ENCODE measurements at places on chromosomes 11 and 22.

DNA sequence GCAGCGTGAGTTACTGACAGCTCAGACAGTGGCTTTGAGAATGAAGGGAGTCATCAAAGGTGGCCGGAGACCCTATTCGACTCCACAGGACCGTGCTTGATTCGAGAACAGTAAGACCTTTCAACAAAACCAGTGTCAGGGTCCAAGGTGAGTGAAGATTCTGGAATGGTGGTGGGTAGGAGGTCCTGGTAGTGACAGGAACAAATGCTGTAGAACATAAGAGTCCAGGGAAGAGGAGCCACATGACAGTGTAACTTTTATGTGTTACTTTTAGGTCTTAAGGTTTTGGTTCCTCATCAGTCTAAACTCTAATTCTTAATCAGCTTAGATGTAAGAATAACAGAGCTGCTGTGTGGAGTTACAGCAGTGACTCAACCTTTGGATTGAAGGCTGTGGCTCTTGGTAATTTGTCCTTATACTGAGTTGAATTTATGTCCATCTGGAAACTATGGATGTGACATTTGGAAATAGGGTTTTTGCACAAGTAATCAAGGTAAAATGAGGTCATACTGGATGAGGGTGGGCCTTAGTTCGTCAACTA lies 1.8 kb downstream of the TBC1D22A start:
- no peak for DNase-seq

DNA sequence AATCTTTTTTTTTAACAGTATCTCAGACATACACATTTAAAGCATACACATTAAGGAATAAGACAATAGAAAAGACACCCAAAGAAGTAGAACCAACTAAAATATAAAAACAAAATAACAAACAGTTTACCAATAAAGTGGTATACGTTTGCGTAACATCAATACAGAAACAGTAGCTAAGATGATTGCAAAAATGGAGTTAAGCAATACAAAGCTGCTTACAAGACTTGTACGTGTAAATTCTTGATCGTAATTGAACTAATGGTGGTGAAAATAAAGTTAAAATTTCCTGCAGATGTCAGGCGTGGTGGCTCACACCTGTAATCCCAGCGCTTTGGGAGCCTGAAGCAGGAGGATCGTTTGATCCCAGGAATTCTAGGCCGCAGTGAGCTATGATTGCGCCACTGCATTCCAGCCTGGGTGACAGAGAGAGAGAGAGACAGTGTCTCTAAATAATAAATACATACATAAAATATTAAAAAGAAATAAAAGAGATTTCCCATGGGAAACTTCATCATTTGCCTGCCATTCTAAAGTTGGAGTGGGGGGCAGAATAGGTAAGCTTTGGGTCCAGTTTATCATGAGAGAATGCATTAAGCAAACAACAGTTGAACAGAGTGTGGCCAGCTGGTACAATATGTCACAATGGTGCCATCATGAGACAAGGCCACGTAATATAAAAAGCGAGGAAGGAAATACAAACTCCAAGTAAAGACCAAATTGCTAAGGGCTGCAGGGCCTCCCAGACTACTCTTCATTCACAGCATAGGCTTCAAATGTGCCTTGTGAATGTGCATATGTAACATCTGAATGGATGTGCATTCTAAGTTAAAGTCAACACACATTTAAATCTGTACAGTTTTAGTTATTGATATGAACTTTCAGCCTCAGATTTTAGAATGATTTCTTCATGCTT lies 38.9 kb upstream of the EED start:
- DNase-seq, result no peak

GRCh38 chr11:71197096-71197495 lies 55.3 kb downstream of the SHANK2 start:
- DNase-seq, result no peak

DNA sequence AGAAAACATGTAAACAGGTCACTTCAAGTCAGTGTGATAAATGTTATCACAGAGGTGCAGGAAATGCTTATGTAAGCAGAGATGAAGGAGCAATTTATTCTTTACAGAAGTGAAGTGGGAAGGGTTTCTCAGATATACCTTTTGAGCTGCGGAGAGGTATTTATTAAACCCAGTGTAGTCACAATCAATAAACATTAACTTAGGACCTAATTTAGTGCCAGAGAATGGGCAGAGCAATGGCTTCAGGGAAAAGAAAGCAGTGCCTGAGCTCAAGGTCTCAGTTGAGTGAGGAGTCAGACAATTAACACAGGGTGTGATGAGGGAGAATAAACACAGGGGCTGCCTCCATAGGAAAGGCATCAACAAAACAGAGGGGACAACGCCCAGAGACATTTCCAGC lies 1.9 kb downstream of the MS4A5 start:
- no peak for DNase-seq

DNA sequence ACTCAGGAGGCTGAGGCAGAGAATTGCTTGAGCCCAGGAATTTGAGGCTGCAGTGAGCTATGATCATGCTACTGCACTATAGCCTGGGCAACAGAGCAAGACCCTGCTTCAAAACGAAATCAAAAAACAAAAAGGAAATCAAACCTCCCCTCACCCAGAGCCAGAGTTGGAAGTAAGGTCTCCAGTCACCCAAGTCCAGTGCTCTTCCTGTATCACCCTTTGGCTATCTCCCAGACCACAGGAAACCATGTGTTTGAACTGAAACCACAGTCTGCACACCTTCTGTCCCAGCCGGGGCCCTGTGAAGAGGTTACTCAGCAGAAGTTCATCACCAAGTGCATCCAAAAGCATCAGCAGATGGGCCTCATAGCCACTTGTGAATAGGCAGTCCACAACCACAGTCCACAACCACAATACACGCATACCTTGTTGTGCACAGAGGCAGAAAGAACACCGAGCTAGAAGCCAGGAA lies 4.6 kb downstream of the MYH9 start:
- no peak for DNase-seq

DNA sequence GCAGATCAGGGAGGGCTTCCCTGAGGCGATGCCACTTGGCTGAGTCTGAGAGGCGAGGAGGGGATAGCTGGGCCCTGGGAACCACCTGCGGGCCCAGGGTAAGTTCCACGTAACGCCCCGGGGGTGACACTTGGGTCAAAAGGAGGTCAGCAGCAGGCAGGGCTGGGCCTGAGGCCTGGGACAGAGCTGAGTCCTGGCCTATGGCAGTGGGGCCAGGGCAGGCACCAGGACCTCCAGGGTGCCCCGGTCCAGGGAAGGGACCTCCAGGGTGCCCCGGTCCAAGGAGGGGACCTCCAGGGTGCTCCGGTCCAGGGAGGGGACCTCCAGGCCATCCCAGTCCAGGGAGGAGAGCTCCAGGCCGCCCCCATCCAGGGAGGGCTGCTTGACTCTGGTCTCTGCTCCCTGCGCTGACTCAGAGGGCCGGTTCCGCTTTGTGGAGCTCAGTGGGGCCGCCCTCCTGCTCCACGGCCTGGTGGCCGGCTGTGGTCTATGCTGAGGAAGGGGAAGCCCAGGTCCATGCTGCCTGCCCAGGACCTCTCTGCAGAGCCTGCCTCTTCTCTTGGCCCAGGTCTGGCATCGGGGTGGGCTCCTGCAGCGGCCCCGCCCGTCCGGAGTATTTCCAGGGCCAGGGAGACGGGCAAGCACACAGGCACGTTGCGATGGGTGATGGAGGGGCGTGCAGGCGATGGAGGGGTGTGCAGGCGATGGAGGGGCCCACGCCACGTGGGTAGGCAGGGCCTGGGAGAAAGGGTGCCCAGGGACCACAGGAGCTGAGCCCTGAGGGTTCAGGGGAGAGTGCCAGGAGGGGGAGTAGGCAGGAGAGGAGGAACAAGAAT lies 19.5 kb upstream of the WNT7B start:
- DNase-seq, result no peak

GRCh38 chr11:96275801-96276594 lies 67.0 kb downstream of the MAML2 start:
- no peak for DNase-seq

DNA sequence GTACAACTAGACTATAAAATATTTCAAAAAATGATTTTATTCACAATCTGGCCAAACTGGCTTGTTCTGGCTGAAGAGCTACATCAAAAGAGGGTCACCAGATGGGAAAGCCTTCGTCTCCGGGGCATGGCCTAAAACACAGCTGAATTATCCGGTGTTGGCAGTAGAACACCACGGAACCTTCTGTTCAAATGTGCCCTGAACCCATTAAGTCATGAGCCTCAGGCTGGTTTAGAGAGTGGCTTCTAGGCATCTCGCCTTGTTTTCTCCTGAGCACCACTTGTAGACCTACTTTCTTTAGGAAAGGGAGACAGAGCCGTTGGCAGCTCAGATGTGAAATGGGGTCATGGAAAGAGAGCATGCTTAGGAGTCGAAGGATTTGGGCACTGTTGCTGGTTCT lies 890.2 kb downstream of the NTM start:
- DNase-seq, result no peak

- DNase-seq, result no peak
Measured at GRCh38 chr11:79493555-79494171, 52.8 kb upstream of the TENM4 start.

DNA sequence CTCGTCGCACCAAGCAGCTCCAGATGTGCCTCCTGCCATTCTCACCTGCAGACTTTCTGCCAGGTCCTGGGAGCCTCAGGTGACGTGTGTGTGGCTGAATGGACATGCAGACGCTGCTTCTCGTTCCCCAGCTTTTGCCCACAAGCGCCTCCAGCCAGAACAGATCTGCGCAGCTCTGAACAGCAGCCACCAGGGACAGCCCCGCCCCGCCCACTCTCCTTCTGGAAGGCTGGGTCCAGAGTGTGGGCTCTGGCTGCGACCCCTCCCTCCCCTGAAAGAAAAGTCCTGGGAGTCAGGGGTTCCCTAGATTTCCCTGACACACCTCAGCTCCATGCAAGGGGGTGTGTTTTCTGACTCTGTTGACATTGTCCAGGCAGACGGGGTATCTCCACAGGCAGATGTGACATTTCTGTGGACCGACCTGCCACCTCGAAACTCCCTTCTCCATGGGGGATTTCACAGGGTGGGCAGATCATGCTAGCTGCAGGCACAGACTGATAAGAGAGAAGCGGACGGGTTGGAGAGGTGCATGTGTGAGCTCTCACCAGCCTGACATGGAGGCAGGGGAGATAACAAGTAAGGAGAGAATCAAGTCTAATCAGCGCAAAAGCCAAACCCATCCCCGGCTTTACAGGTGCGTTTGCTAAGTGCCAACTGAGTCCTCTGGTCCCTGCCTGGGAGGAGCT lies 19.8 kb downstream of the SLCO2B1 start:
- DNase-seq, result no peak

GRCh38 chr11:107549253-107549953 lies 16.1 kb downstream of the ALKBH8 start:
- DNase-seq, result no peak

DNA sequence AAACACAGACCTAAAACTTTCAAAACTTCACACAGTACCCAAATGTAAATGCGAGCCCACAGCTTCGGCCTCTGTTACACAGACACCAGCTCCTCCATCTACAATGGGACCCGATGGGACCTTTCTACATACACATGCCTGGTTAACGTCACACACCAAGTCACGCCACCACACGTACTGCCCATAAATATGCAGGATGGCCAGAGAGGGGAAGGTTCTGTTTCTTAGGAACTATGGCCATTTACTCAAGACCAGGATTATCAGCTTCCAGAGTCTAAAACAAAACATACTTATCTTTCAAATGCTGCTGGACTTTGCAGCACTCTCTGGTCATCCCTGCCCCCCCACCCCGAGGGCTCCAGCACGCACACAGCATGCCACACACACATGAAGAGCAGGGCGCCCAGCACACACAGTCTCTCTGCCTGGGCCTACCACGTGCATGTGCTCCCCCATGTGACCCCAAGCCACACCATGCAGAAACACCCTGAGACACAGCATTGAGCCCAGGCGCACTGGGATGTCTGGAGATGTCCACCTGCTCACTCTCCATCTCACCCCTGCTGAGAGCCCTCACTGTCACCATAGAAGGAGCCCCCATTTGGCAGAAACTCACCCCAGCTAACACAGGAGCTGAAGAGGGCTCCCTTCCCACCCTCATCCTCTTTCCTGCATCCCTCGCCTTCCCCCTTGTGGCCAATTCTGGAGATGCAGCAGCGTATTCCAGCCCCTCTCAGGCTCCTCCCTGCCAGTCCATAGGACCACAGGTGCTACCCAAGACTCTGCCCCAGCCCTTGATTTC lies 61.8 kb downstream of the SLC22A12 start:
- DNase-seq, result no peak

DNA sequence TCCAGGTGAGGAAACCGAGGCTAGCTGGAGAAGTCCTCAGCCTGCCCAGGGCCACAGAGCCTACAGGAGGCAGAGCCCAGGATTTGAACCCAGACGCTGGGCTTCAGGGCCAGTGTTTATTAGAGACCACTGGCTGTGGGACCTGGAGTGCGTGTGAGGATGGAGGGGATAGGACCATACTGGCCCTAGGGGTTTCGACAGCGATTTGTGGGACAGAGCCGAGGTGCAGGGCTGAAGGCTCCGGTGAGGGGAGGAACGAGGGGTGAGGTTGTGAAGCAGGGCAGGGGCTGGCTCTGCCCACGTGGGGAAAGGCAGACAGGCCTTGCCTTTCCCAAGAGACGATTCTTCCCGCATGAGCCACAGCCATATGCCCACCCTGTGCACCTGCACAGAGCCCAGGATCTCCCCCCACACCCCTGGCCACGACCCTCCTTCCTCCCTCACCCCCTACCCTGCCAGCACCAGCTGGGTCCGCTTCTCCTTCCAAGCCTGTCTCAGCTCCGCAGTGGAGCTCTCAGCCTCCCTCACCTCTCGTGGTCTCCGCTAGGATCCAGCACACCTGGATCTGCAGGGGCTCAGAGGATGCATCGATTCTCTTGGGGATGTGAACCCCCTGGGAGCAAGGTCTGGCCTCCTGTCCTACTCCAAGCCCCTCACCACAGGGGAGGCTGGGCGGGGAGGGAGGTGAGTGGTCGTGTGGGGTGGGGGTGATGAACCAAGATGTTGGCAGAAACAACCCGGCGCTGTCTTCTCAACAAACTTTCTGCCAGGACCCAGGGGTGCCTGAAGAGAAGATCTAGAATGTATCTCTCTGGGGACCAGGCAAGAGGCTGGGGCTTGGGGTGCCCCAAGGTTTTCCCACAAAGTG lies 58.4 kb downstream of the RTL6 start:
- no peak for DNase-seq

DNA sequence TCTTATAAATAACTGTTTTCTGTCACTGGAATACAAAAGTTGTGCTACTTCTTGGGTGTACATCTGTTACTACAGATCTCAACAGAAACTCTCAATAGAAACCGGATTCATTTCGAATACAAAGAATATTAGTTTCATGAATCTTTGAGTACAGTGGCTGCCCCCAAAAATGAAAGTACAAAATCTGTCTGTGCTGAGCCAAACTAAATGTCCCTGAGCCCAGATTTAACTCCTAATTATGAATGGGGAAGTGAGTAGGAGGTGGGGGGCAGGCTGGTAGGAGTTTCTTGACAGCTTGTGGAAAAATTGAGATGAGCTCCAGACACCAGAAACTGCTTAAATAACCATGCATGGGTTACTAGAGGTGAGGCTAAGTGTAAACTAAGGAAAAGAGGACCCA lies 41.6 kb downstream of the PITPNB start:
- DNase-seq, result no peak

Measured in esophagus squamous epithelium (tissue), 5 donors.